ENCODE measurements at places on chromosomes 3 and 15. TPM values are rescaled to one million over a fixed set of nuclear protein-coding genes. Genes with fewer than 3 reads are reported as not detected.

The IL17RD gene
- total RNA-seq, result 0.73 TPM

The GOLGA6L7 gene
- total RNA-seq, result not detected

- no peak for DNase-seq
Measured at GRCh38 chr15:23561914-23562313, 3.6 kb upstream of the MKRN3 start.

The CD80 gene
- total RNA-seq, result 2.2 TPM

DNA sequence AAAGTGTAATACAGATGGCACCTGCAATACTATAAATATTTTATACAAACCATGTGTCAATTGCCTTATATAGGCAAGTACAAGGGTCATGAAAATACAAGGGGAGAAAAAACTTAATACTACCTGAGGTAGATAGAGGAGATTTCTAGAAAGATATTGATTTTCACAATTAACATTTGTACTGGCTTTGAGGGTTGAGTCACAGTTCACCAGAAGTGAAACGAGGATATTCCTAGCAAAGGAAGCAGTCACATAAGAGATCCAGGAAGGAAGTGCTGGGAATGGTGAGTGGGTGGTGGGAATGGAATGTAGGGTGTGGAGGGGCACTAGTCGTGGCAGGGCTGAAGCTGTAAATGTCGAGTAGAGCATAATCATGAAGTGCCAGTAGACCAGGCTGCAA lies 108.7 kb downstream of the P2RY1 start:
- peak; percentile 7 for DNase-seq

- peak; percentile 30 for DNase-seq
Measured at GRCh38 chr3:152968388-152969024, 133.6 kb downstream of the P2RY1 start.

DNA sequence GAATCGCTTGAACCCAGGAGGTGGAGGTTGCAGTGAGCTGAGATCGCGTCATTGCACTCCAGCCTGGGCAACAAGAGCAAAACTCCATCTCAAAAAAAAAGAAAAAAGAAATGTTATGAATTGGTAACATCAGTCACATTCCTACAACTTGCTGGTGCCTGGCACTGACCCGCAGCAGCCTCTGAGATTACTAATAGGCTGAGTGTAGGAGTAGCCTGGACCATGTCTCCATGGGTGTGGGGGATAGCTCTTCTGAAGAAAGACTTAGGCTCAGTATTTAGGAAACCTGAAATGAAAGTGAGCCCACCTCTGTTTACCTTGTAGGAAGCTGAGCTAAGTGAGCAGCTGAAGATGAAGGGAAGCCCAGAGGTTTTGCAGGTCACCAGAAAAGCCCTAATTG lies 148.3 kb downstream of the LRRC28 start:
- no peak for DNase-seq

GRCh38 chr15:48541341-48542278 lies 103.9 kb downstream of the FBN1 start:
- DNase-seq, result peak; percentile 85

- no peak for DNase-seq
Measured at GRCh38 chr3:23811919-23812318, 6.2 kb downstream of the UBE2E1 start.

DNA sequence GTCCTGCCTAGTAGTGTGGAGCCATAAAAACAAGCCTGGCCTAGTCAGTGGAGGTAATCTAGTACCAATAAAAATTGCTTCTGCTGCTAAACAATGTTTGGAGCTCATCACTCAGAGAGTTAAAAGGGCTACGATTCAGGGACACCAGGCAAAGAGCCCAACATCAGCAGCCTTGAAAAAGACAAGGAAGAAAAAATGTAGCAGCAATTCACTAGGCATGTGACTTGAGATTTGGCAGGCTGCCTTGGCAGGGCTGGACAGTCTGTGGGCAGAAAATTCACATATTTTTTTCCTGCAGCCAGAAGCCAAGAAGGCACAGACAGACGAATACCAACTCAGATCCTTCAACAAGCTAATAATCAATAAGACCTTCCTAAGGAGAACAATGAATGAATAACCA lies 47.2 kb downstream of the IGSF11 start:
- DNase-seq, result peak; percentile 47

The ARPIN gene
- total RNA-seq, result 5.6 TPM

Measured in myocyte (in vitro differentiated cells).